Vagina (tissue), 2 donors: ENCODE measurements at places on chromosomes 12 and 14. TPM values are rescaled to one million over a fixed set of nuclear protein-coding genes. Genes with fewer than 3 reads are reported as not detected.

Gene NRIP2
- total RNA-seq: 1.2 TPM

Gene CCDC196
- total RNA-seq: not detected

Gene MRPL51
- 23.1 TPM for total RNA-seq

- H3K4me1 ChIP-seq: no peaks in the 10 kb centered on the region
- no peak overlapping the region for H3K27ac ChIP-seq
- H3K27me3 ChIP-seq: no peaks in the 10 kb centered on the region
- no peaks in the 10 kb centered on the region for H3K36me3 ChIP-seq
Measured at GRCh38 chr12:59388694-59389093, 207.1 kb upstream of the SLC16A7 start.
